Activated CD4-positive, CD25-positive, alpha-beta regulatory T cell treated with anti-CD3 and anti-CD28 coated beads, Interleukin-2, amount 50 U/mL, for 16 hours (primary cell): ENCODE measurements at places on chromosomes 6 and 20.

GRCh38 chr6:74993136-74993535, 212.7 kb downstream of the COL12A1 start:
- DNase-seq: no peak

DNA sequence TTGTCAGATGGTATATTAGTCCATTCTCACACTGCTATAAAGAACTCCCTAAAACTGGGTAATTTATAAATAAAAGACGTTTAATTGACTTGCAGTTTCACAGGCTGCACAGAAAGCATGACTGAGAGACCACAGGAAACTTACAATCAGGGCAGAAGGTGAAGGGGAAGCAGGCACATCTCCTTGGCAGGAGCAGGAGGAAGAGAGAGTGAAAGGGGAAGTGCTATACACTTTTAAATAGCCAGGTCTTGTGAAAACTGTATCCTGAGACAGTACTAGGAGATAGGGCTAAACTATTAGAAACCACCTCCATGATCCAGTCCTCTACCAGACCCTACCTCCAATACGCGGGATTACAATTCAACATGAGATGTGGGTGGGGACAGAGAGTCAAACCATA, 193.9 kb upstream of the KCNG1 start:
- no peak for DNase-seq

- DNase-seq: no peak
Measured at GRCh38 chr20:8913456-8913855, 155.4 kb upstream of the PLCB4 start.

DNA sequence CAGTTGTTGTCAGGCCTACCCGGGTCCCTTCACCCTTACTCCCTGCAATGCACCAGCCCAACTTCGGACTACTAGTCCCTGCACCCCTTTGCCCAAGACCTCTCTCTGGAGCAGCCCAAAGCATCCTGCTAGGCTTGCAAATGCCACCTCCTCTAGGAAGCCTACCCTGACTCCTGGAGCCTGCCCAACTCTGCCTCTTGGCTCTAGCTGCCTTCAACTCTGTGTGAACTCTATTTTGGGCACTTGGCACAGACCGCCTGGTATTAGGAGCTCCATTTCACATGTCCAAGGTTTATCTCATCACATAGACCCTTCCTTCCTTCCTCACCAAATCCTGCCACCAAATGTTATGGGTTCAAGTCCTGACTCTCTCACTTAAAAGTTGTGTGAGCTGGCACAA, 80.6 kb downstream of the MDGA1 start:
- no peak for DNase-seq

DNA sequence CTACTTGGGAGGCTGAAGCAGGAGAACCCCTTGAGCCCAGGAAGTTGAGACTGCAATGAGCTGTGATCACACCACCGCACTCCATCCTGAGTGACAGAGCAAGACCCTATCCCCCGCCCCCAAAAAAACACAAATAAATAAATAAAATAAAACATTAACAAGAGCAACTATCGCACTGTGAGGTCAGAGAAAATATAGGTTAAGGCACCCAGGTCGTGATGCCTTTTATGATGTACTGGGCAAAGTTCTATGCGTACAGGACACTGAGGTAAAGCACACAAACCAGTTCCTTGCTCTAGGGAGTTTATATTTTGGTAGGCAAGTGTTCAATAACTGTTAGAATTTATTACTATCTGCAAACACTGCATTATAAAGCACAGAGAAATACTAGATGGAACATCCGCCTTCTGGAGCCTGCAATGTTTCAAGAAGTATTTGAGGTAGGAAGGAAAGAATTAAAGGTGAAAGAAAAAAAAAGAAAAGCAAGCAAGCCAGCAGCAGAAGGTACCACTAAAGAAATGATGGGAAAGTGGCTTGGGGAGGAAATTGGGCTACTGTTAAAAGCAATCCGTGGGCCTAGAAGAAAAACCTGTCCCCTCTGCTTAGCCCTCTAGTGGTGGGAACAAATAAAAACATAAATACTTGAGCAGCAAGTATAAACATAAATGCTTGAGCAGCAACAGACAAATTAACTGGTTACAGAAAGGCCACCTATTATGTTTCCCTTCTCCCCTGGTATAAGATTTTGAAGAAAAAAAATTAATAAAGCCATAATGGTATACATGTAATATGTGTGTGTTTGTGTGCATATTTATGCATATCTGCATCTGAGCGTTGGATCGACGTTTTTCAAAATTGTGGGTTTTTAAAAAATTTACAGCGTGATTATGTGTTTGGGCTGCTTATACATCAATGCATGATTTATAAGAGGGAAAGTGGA, 128.0 kb downstream of the PHACTR1 start:
- no peak for DNase-seq

GRCh38 chr20:7758406-7758805, 181.9 kb downstream of the HAO1 start:
- DNase-seq: no peak

DNA sequence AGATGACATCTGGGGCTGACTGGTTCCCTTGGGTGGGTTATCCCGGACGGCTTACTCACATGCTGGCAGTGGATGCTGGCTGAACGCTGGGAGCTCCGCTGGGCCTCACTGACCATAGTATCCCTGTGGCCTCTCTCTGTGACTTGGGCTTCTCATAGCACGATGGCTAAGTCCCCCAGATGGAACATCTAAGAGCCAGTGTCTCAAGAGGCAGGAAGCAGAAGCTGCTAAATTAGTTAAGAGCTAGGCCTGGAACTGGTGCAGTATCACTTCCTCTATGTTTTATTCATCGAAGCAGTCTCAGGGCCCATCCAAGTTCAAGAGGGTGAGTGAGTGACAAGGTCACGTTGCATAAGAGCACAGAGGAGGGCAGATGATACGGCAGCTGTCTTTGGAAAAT, 116.5 kb upstream of the LAMP5 start:
- DNase-seq: no peak

- DNase-seq: no peak
Measured at GRCh38 chr6:14595751-14596150, 478.2 kb downstream of the CD83 start.

GRCh38 chr6:74902089-74902488, 303.8 kb downstream of the COL12A1 start:
- DNase-seq: no peak

DNA sequence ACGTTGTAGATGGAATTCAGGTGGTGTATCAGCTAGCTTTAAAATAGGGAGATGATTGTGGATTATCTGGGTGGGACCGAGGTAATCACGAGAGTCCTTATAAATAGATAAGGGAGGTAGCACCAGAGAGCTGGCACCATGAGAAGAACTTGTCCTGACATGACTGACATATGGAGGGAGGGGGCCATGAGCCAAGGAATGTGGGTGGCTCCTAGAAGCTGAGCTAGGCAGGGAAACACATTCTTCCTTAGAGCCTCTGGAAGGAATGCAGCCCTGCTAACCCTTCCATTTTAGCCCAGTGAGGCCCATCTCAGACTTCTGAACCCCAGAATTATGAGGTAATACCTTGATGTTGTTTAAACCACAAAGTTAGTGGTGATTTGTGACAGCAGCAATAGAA, 321.1 kb upstream of the SULF2 start:
- DNase-seq: no peak

- no peak for DNase-seq
Measured at GRCh38 chr20:63508072-63508768, 9.3 kb upstream of the EEF1A2 start.
